ENCODE measurements at places on chromosomes 3 and 15.

- DNase-seq = no peak
These were observed 28.7 kb upstream of the HACD2 start for GRCh38 chr3:123613543-123613942.

DNA sequence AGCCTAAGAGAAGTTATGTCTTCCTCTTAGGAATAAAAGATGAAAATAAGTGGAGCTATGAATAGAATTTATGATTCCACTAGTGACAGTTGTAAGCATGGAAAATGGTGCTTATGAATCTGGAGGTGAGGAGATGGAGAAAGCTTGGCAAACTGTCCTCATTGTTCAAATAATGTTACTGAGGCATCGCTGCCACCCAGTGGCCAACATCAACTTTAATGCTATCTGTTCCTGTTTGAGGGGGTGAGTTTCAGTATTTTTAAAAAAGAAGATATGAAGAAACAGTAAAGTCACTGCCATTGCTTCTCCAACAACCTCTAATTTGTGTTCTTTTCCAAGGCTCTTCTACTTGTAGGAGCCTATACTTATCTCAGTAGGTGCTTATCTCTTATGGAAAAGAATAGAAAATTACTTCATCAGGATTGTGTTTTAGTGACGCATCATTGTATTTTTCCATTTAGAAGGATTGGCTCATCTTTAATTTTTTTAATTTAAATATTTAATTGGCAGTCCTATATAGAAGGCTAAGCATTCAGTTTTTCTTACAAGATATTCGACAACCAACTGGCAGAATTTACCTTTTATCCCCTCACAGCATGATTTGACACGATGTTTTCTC lies 260.4 kb upstream of the P2RY1 start:
- peak; percentile 81 for DNase-seq

GRCh38 chr3:20039466-20039764 lies 831 bp upstream of the KAT2B start:
- no peak for DNase-seq

DNA sequence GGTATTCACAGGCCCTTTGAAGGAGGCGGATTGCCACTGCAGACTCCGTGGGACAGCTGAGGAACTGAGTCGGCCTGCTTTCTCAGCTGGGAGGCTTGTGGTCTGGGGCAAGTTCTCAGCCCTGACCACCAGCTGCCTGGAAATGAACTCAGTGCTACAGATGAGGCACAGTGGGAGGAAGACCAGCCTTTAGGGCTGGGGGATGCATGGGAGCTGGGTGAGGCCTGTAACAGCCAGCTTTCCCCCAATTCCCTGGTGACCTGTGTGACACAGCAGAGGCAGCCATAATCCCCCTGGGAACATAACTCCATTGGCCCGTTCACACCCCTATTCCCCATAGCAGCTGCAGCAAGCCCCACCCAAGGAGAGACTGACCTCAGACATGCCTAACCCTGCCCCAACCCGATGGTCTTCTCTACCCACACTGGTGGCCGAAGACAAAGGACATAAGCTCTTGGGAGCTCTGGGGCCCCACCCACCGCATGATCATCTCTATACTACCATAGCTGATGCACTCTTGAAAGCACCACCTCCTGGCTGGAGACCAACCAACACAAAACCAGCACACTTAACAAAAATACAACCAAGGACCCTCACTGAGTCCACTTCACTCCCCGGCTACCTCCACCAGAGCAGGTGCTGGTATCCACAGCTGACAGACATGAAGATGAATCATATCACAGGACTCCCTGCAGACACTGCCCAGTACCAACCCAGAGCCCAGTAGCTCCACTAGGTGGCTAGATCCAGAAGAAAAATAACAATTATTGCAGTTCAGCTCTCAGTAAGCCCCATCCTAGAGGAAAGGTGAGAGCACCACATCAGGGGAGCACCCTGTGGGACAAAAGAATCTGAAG lies 24.9 kb downstream of the ZMAT3 start:
- DNase-seq = no peak

DNA sequence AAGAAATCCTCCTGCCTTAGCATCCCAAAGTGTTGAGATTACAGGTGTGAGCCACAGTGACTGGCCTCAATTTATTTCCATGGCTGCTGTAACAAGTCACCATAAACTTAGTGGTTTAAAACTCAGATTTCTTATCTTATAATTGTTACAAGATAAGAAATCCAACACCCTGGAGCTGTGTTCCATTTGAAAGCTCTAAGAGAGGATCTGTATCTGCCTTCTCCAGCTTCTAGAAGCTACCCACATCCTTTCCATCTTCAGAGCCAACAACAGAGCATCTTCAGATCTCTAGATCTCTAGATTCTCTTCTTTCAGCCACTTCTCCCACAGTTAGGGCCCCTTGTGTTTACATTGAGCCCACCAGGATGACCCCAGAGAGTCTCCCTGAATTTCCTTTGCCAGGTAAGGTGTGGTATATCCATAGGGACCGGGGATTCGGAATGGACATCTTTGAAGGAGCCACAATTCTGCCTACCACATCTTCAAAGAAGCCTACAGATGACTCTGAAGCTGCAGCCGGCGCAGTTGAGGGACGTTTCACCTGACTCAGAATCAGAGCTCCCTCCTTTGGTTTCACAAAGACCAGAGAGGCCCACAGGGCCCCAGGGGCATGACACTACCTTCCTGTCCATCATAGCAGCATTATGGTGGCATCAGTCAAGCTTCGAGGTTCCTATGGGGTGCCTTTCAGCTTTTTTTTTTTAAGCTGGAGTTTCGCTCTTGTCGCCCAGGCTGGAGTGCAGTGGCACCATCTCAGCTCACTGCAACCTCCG lies 87.0 kb upstream of the IGF1R start:
- DNase-seq = no peak

GRCh38 chr15:35546511-35547381 lies 781 bp upstream of the DPH6 start:
- DNase-seq = no peak

GRCh38 chr3:45575386-45575923 lies 19.1 kb upstream of the LIMD1 start:
- DNase-seq = peak; percentile 40
